ENCODE measurements at places on chromosomes 13 and 19.

DNA sequence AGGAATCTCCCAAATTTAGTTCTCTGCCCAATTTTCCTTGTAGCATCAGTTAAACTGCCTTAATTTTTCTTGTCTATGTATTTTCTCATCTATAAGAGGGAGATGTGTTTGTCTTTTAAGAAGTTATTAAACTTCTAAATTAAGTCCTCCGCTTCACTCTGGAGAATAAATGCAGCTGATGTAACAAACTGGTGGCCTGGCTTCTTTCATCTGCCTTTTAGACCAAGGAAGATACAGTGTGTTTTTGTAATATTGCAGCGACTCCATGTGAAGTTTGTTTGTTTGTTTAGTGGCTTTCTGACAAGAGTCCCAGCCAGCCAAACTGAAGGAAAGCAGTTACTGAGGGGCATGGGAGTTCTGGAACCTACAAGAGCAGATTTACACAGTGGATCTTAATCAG, 56.4 kb downstream of the KLF12 start:
- no peak for DNase-seq

GRCh38 chr19:34082289-34083077, 89.8 kb upstream of the LSM14A start:
- DNase-seq, result no peak

GRCh38 chr19:6674868-6675305, 4.9 kb upstream of the TNFSF14 start:
- DNase-seq, result peak; percentile 33

DNA sequence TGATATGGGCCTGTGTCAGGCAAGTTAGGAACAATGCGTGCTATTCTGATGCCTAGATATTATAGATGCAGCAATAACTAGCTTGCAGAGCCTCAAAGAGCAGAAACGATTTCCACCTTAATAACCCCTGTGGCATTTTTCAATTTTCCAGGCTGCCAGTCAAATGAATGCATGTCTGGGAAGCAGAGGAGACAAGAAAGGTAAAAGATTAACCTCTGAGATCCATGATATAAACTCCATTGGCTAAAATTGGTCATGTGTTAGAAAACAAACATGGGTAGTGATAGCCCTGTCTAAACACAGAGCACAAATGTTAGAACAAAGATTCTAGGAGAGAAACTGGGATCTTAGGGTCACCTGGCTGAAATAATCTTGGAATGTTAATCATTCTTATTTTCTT, 811.1 kb downstream of the DIAPH3 start:
- no peak for DNase-seq

All from A549 (cell line).